ENCODE measurements at places on chromosomes 4 and X.

- DNase-seq = no peak
Measured at GRCh38 chr4:183241721-183242151, 78.3 kb downstream of the CLDN22 start.

DNA sequence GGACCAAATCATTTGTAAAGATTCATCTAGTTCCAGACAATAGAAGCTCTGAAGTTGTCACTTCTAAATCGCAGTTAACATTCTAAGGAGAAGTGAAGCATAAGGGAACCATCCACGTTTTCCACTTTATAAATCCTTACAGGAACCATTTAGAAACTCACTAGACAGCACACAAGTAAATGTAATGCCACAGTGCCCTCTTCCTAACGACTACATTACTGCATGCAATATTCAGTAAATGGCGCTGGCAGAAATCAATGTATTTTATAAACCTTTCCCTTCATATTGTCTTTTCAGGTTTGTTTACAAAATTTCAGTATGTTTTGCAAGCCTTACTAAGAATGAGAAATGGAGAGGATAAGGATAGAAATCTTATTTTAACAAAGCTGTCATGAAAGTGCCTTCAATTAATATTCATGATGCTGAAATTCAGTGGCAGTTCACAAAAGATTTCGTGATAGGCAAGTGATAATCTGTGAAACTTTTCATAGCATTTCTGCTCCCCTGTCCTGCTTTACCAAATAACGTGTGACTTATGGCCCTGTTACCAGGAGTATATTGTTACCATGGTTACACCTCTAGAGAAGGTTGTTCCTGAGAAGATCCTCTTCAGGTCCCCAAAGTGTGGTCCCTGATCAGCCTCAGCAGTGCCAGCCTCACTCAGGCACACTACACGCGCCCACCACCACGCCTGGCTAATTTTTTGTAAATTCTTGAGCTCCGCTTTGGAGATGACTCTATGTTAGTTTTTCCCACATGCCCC lies 54.2 kb downstream of the TMA16 start:
- no peak for DNase-seq

GRCh38 chr4:55012363-55013230 lies 112.8 kb downstream of the KDR start:
- DNase-seq = no peak

- DNase-seq = no peak
Measured at GRCh38 chrX:40543661-40544328, 37.0 kb upstream of the ATP6AP2 start.

DNA sequence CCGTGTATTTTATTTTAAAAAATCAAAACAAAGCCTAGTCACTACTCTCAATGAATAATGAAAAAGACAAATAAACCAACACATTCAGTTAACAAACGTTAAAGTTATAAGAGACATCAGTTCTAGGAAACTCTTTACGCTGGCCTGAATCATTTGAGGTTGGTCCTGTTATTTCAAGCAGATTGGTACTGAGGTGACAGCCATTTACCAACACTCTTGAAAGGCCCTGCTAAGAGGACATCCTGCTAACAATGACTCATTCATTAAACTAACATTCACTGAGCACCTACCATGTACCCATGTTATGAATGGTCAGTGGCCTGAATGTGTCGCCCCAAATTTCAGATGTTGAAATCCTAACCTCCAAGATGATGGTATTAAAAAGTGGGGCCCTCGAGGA lies 57.1 kb upstream of the ADGRG2 start:
- no peak for DNase-seq

DNA sequence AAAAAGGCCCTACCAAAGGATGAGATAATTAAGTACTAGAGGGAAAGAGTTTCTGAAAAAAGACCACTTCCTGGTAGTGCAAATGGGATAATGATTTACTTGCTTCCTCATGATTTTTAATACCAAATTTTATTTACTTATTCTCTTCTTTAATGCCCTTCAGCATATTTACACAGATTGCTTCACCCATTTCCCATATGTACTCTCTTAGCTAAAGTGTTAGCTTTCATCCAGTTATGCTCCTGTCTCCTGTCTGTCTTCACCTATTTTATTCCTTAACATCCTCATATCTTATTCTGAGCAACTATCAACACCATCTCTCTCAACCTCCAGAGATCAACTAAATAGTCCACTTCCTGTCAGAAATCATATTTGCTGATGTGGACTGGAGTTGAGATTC lies 183.2 kb upstream of the HS3ST1 start:
- no peak for DNase-seq

DNA sequence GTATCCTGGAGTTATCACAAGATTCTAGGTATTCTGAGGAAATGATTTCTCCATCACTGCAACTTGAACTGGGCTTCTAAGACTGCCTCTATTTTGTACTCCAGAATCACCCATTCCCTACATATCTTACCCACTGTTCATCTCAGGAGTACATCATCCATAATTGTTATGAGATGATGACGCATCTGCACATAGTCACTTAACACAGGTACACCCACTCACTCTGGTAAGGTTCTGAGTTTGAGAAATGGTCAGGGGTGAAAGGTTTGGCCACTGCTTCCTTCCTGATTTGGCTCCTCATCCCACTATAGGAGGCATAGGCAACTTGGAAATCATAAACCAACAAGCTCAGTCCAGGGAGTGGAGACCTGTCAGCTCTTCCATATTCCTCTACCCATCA lies 143.9 kb downstream of the GLRA2 start:
- DNase-seq = no peak

- no peak for DNase-seq
Measured at GRCh38 chr4:71202705-71203104, 136.1 kb upstream of the SLC4A4 start.

DNA sequence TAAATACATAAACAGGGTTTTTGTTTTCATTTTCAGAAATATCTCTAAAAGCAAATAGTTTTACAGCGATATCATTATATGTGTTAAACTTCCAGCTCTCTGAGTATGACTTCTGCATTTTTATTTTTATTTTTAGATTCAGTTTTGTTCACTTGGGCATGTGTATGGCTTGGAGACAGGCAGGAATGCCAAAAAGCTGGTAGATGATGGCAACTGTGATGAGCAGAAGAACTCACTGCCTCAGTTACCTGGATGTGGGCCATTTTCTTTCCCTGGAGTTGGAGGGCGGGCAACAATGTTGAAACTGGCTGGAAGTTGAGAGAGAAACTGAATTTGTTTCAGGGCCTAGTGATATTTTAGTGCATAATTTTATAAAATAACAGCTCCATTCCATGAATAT lies 266.4 kb downstream of the ARHGAP24 start:
- no peak for DNase-seq

- no peak for DNase-seq
Measured at GRCh38 chr4:16360694-16361262, 134.5 kb upstream of the TAPT1 start.

DNA sequence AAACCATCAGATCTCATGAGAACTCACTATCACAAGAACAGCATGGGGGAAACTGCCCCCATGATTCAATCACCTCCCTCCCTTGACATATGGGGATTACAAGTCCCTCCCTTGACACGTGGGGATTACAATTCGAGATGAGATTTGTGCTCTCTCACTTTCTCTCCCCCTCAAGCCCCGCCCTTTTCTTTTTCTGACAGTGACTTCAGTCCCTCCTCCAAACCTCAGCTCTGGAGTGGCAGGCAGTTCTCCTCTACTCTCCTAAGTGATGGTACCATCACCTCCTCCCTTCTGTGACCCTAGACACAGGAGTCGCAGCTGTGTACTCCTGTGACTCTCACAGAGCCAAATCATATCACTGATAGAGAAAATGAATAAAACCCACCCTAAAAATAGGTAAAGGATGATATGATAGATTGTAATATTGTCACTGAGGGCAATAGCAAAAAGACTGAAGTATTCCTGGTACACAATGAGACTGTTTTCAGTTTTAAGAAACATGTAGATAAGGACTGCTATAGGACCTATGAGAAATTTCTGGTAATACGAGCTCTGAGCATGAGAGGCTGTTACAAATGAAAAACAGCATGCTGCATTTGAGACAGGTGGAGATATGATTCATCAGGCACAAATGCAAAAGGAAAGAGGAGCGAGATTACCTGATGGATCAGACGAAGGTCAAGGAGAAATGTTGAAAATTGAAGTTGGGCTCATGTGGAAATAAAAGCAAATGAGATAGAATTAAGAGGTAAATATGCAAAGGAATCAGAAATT lies 101.2 kb upstream of the CBLL2 start:
- DNase-seq = no peak

- no peak for DNase-seq
Measured at GRCh38 chrX:53294024-53294648, 12.8 kb upstream of the IQSEC2 start.
